NCI-H1436 treated with DMSO at 0.1 percent for 48 hours (cell line): ENCODE measurements at places on chromosomes 3 and 15.
A peak's percentile ranks its signal among the peaks of the same experiment; 100 is the strongest.

DNA sequence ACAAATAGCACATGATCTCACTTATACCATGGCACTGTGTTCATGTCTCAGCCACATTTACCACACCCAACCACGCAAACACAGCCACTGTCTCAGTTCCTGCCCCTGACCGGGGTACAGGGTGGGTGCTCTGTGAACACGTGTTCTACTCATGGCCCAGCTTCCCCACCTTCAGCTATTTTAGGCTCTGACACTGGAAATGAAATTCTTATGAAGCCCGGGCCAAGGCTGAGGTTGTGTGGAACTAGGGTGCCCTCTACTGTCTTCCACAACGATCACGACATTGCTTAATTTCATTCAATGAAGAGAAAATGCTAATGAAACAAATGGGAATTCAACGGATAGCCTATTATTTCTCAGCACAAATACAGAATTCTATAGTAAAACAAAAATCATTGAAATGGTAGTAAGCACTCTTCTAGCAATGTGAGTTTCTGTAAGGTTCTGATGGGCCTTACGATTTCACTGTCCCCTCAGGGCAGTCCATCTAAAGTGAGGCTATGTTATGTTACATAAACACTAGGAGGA, 2.1 kb upstream of the GABRA5 start:
- DNase-seq: no peak

GRCh38 chr15:67564021-67564967, 21.8 kb downstream of the MAP2K5 start:
- no peak for DNase-seq

GRCh38 chr3:105866656-105867653, 1.9 kb downstream of the CBLB start:
- no peak for DNase-seq

- no peak for DNase-seq
Measured at GRCh38 chr15:52094811-52095584, 17.6 kb downstream of the BCL2L10 start.

DNA sequence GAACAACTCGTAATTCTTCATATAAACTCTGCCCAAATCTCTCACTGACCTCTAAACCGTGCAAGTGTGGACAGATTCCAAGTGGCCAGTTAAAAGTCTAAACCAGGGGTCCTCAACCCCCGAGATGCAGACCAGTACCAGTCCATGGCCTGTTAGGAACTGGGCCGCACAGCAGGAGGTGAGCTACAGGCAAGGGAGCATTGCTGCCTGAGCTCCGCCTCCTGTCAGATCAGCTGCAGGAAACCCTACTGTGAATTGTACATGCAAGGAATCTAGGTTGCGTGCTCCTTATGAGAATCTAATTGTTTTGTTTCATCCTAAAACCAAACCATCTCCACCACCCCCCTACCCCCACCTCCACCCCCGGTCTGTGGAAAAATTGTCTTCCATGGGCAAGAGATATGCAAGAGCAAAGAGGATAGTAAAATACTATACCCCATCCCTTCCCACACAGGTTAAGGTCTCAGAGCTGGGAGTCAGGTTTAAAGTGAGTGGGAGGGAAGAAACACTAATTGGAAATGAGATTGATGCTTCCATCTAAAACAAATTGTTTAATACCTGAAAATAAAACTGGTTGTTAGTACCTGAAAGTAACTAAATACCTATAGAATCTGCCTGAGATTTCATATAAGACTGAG, 54.0 kb downstream of the POLQ start:
- DNase-seq: no peak

GRCh38 chr3:196274585-196274984, 12.9 kb downstream of the PCYT1A start:
- DNase-seq: no peak

DNA sequence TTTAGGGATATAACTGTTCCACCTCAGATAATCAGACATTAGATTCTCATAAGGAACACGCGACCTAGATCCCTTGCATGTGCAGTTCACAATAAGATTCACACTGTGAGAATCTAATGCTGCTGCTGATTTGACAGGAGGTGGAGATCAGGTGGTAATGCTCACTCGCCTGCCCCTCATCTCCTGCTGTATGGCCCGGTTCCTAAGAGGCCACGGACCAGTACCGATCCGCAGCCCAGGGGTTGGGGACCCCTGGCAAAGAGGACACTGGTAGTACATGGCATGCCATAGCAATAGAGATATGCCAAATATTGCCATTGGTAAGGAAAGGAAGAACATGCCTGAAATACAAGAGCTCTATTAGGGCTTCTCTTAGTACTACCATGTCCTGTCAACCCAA, 59.7 kb downstream of the LSM3 start:
- DNase-seq: no peak

GRCh38 chr15:53830707-53831386, 71.4 kb upstream of the WDR72 start:
- DNase-seq: no peak

- no peak for DNase-seq
Measured at GRCh38 chr3:16300307-16300706, 35.3 kb downstream of the OXNAD1 start.

- no peak for DNase-seq
Measured at GRCh38 chr3:169739067-169739466, 25.8 kb downstream of the TERC start.

GRCh38 chr15:66169023-66169422, 84.5 kb downstream of the MEGF11 start:
- no peak for DNase-seq

DNA sequence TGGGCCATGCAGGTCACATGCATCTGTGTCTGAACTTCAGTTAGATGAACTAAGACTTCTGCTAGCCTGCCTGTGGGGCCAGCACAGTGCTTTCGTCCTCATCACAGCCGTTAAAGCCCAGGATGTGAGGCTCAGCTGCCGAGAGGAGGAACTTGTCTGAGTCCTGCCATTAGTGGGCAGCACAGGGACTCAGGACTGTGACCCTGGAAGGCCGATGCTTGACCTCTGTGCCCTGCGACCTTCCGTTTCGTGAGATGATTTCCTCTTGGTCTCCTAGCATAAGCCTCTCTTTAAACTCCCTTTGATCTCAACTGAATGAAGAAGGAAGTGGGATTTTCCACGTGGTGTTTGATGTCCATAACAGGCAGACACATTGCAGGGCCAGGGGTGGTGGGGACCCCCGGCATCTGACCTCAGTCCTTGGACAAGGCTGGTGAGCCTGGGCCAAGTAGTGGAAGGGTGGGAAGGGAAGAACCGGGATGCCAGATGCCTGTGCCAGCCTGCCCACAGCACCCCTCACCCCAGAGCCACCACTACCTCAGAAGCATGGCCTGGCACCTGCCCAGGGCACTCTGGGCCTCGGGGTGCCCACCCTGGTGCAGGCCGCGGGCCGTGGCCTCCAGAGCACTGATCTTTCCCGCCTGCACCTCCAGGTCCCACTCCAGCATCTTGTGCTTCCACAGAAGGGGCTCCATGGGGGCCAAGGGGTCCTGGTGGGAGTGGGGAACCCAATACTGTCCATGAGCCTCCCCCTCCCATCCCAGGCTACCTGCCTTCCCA, 21.6 kb downstream of the PLA2G4B start:
- no peak for DNase-seq

DNA sequence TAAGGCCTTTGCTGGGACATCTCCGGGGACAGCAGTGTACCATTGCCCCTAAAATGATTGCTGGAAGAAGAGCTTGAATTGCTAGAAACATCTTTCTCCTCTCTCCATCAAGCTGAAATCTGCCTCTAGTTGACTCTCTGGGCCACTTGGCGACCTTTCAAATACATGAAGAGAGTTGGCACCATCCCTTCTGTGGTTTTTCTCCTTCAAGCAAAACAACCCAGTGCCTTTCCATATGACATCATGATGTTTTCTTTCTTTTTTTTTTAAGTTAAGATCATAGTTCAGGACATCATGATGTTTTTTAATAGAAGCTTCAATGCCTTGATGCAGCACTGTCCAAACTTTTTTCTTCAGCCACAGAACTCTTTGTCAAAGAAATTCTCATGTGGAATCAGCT, 144.0 kb upstream of the PTPRG start:
- no peak for DNase-seq

DNA sequence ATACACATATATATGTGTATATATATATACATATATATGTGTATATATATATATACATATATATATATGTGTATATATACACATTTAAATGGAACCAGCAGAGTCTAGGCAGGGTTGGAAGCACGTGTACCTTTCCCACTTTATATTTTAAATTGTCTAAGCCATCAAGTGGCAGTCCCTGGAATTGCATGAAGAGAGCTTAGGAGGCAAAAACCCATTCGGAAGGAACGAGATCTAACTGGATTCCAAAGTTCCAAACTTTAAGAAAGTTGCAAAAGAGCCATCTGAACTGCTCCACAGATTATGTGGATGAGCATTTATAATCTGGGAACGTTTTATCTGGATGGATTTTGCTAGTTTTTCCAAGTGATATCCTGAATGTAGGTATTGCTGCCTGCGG, 186.5 kb downstream of the FOXP1 start:
- DNase-seq: no peak

- DNase-seq: peak; percentile 43
Measured at GRCh38 chr3:97793420-97794019, 28.3 kb upstream of the CRYBG3 start.

GRCh38 chr3:128180436-128180835, 27.2 kb downstream of the EEFSEC start:
- DNase-seq: no peak

DNA sequence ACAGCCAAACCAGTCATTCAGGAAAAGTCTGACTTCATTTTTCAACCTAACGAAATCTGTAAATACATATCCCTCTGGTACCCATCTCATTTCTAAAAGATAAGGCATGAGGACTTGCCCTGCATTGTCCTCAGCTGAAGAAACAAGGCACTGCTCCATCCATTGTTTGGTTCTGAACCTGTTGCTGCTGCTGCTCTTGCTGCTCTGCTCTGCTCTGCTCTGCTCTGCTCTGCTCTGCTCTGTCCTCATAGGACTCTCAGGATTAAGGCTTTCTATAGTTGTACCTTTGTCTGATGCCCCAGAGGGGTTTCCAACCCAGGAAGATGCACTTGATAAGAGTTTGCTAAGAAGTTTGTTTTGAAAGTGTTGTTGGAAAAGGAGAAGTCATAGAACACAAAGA, 38.2 kb downstream of the CMSS1 start:
- no peak for DNase-seq

DNA sequence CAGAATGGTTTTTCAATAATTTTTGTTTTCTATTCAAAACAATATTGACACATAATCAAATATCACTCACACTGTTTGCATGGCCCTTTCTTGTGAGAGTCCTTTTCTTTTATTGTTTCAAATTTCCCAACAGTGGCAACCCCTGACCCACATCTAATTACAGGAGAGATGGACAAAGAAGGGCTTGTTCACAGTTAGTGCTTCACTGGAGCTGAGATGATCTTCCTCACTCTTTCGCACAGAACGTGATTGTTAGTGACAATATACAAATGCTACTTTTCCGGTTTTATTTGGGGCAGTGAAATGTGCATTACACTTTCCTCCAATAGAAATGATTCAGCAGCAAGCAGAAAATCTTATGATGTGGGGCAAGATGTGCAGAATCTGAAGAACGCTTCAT, 38.6 kb upstream of the TTC14 start:
- DNase-seq: no peak

DNA sequence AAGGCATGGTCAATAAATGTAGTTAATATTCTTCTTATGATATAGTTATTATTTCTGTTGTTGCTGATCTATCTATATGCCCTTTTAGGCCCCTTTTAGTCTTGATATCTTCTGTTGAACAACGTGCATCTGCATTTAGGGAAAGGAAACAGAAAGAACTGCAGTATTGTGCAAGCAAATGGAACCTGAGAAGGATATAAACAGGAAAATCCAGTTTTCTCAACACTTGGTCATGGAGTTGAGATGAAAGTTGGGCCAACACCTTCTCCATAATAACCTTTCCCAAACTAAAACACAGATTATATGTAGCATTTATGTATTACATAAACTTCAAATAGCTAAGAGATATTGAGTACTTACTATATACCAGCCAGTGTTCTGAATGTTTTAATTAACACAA, 179.7 kb downstream of the ADAMTS9 start:
- no peak for DNase-seq

GRCh38 chr3:48894516-48894915, 4.2 kb downstream of the SLC25A20 start:
- DNase-seq: no peak

GRCh38 chr3:126021702-126022101, 52.7 kb downstream of the ROPN1B start:
- no peak for DNase-seq

- no peak for DNase-seq
Measured at GRCh38 chr15:35768949-35769348, 223.0 kb upstream of the DPH6 start.

DNA sequence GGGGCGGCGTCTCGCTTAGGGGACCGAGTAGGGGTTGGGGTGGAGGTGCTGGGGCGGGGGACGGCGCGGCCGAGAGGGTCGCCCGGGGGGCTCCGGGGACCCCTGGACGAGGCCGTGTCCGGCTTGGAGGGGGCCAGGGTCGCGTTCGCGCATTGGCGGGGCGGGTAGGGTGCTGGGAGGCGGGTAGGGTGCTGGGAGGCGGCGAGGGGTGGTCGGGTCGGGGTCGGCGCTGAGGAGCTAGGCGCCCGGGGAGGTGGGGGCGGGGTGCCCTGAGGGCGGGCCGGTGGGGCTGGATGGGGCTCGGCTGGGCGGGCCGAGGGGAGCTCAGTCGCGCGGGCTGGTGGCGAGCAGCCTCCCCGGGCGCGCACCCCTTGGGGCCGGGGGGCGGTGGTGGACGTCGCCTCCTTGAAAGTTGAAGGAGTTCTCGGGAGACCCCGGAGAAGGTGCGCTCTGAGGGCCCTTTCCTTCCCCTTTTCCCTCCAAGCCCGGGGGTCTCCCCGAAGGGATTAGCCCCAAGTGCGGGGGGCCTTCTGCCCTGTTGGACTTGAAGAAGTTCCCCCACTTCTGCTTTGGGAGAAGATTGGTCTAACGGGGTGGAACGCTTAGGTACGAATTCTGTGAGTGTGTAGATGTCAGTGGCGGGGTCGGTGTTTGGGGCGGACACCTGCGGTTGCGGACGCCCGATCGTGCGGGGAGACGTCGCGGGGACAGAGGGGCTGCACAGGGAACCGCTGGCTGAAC, 543 bp downstream of the MEF2A start:
- no peak for DNase-seq

DNA sequence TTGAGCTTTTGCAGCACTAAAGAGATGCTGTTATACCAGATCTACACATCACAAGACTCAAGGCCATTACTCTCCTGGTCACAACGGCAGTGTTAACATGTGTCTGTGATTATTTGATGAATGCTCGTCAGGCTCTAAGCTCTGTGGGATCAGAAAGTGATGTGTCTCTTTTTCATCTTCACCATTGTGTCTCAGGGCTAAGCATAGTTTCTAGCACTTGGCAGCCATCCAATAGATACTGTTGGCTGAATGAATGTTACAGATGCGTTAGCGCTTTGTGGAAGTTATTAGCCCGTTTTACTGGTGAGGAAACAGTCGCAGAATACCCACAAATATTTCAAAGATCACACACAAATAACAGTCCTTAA, 1.2 kb upstream of the FAM81A start:
- DNase-seq: no peak

GRCh38 chr15:62344806-62345539, 179.9 kb upstream of the C2CD4B start:
- no peak for DNase-seq

- DNase-seq: no peak
Measured at GRCh38 chr3:47536967-47537366, 23.5 kb upstream of the ELP6 start.

GRCh38 chr3:12752809-12753208, 6.2 kb downstream of the TMEM40 start:
- no peak for DNase-seq

- no peak for DNase-seq
Measured at GRCh38 chr3:109728861-109729494, 391.6 kb upstream of the DPPA4 start.
